ENCODE measurements at places on chromosomes 3 and 15. TPM values are rescaled to one million over a fixed set of nuclear protein-coding genes. Genes with fewer than 3 reads are reported as not detected.

DNA sequence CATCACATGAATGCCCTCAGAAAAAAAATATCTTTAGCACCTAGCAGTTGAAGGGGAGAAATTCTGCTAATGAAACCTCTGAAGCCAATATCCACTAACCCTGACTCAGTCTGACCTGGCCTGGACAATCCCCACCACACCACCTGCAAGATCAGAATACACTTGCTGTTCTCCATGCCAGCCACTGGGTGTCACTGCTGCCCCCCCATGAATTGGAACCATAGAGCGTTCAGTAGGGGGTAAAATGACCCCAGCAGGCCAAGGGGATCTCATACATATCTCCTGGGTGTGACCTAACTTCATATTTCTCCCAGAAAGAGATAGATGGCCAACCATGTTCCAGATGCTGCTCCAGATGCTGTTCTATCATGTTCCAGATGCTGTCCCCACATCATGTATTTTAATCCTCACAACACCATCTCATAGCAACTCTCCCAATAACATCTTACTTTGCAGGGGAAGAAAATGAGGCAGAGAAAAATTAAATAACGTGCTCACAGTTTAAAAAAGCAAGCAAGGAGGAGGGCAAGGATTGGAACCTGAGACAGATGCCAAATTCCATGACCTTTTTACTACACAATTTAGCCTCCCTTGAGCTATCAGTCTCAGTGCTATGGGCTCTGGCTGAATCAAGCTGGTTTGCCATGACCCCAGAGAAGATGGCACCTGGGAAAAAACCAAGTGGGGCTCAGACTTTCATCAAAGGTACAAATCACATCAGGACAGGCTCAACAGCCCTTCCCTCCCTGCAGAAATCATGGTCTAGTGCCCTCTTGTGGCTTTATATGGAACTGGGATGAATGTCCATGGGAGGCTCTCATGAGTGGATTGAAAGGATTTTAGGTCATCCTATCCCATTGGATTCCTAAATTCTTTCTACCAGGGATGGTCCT lies 12.4 kb downstream of the NTRK3 start:
- H3K4me1 ChIP-seq, result peaks cover 4% of the 10 kb centered on the region
- H3K4me3 ChIP-seq, result no peak overlapping the region
- H3K27me3 ChIP-seq, result no peaks in the 10 kb centered on the region
- H3K27ac ChIP-seq, result no peak overlapping the region
- H3K36me3 ChIP-seq, result no peaks in the 10 kb centered on the region

Gene CCRL2
- total RNA-seq, result not detected

DNA sequence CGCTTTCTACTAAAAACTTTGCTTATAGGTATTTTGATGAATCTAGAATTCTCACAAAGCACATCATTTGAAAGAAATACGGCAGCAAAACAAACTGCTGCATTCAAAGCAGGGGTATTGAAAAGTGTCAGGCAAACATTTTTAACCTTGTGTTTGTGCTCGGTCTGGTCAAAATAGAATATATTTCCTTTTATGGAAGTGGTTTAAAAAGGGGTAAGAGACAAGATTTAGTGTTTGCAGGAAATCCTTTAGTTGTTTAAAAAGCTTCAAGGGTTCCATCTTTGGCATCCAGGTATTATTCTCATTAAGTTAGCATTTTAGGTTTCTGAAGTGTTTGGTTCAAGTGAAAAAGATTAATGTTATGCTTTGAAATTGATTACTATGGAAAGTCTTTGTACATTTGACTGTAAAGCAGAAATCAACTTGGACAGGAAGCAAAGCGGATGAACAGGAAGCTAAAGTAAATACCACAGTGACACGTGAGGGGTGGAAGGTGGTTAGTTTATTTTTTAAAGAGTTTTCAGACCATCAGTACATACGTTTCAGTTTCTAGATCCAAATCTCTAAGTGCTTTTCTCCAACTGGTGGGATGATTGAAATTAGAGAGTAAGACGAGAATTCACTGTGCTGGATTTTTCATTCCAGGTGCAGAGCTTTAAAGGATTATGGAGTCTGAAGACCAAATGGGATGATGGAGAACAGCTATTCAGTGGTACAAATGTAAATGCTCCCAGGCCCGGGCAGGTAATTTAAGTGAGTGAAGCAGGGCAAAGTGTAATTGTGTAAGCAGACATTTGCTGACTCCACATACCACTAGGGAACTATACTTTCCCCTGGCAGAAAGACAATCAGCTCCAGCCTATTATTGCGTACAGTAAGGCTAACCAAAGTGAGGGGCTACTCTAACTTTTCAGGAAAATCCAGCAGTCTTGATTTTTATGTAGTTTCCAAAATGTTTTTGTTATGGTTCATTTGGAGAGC lies 341.8 kb upstream of the TBL1XR1 start:
- peaks cover 7% of the 10 kb centered on the region for H3K4me1 ChIP-seq
- H3K27ac ChIP-seq, result no peak overlapping the region
- no peak overlapping the region for H3K4me3 ChIP-seq
- H3K36me3 ChIP-seq, result no peaks in the 10 kb centered on the region
- H3K27me3 ChIP-seq, result no peaks in the 10 kb centered on the region

Gene P2RY12
- not detected for total RNA-seq

DNA sequence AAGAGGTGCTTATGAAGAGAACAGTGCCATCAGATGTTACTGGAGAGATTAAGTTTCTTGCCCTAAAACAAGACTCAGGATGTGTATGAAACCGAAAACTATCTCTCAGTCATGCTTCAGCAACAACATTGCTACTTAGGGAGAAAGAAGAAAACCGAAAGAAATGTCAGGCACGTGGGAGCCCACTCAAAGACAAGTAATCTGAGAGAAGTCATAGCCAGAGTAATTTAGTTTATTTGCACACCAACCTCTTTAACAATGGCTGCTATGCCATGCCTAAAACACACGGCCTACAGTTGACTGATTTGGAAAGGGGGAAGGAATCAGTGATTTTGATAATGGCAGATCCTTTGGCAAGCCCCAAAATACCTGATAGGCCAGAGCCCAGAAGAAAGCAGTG lies 162.9 kb downstream of the TIGIT start:
- H3K36me3 ChIP-seq, result no peaks in the 10 kb centered on the region
- H3K4me3 ChIP-seq, result no peak overlapping the region
- DNase-seq, result no peak
- no peak overlapping the region for H3K27ac ChIP-seq
- no peaks in the 10 kb centered on the region for H3K27me3 ChIP-seq
- H3K4me1 ChIP-seq, result no peaks in the 10 kb centered on the region

Gene ZFAND6
- total RNA-seq, result 136 TPM

GRCh38 chr3:49805367-49805782 lies 2.3 kb downstream of the INKA1 start:
- H3K27ac ChIP-seq, result no peak overlapping the region
- no peak overlapping the region for H3K4me3 ChIP-seq
- no peaks in the 10 kb centered on the region for H3K27me3 ChIP-seq
- DNase-seq, result no peak
- H3K36me3 ChIP-seq, result no peaks in the 10 kb centered on the region
- no peaks in the 10 kb centered on the region for H3K4me1 ChIP-seq

- H3K27me3 ChIP-seq, result no peaks in the 10 kb centered on the region
- H3K4me3 ChIP-seq, result no peak overlapping the region
- no peak overlapping the region for H3K27ac ChIP-seq
- peak; percentile 41 for DNase-seq
Observed at GRCh38 chr3:33131331-33132018, 17.7 kb downstream of the CRTAP start.

GRCh38 chr15:38374556-38374955 lies 79.4 kb upstream of the FAM98B start:
- DNase-seq, result no peak
- no peaks in the 10 kb centered on the region for H3K27me3 ChIP-seq
- no peaks in the 10 kb centered on the region for H3K36me3 ChIP-seq
- H3K4me1 ChIP-seq, result no peaks in the 10 kb centered on the region
- H3K4me3 ChIP-seq, result no peak overlapping the region
